ENCODE measurements at places on chromosomes 12 and 14.

DNA sequence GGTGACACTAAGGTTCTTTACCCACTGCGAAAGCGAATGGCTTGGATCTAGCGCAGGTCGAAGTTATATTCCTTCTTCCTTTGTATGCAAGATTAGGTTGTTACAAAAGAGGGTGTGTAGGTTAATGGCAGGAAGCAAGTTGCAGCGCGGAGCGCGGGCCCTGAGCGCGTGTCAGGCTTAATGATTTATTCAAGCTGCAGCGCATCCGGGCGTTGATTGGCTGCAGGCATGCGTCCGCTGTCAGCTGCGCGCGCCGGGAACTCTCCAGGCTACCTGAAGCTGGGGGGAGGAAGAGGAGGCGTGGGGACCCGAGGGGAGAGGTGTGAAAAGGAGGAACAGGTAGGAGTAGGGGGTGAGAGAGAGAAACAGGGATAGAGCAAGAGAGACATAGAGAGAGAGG lies 7.4 kb downstream of the ASCL1 start:
- no peak for DNase-seq

DNA sequence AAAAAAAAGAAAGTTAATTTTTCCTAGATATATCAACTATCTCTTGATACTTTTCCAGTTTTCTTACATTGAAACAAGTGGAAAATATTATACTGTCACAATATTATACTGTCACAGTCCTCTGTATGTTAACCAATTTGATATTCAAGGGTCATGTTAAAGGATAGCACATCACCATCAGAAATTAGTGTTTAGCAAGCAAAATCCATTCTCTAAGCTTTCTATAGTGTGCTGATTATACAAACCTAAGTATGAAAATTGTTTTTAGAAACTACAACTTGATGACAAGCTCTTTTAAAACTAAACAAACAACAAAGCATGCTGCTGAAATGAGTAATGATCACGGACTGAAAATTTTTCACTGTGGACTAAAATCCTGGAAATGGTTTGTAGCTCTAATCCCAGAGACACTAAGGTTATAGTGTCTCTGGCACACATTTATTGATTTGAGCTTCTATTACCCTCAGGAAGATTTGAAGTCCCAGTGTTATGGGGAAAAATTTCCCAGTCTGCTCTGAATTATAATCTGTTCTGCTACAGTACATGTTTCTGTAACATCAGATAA lies 9.7 kb downstream of the SPTSSA start:
- DNase-seq: no peak

- DNase-seq: no peak
Observed at GRCh38 chr12:5200278-5201087, 156.8 kb downstream of the KCNA5 start.

GRCh38 chr12:27331291-27331926 lies 1.2 kb upstream of the BMAL2 start:
- DNase-seq: no peak

DNA sequence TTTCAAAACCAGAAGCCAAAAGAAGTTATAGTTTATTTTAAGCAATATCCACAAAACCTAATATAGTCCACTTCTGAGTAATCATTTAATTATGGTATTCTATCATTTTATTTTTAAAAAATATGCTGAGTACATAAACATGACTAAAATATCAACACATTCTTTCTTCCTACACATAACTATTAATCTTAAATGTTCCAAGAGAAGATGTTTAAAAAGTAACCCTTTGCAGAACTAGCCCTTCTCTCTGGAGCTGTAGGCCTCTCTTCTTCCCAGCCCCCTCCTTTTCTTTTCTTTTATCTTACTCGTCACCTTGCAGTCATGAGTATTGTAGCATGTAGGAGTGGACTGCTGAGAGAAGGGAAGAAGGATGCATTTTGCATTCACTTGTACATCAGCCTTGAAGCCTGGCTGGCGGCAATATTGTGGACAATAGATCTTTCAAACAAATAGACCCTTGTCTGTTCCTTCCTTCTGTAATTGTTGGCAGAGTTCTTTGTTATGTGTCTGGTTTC lies 941.9 kb downstream of the NRXN3 start:
- DNase-seq: no peak

DNA sequence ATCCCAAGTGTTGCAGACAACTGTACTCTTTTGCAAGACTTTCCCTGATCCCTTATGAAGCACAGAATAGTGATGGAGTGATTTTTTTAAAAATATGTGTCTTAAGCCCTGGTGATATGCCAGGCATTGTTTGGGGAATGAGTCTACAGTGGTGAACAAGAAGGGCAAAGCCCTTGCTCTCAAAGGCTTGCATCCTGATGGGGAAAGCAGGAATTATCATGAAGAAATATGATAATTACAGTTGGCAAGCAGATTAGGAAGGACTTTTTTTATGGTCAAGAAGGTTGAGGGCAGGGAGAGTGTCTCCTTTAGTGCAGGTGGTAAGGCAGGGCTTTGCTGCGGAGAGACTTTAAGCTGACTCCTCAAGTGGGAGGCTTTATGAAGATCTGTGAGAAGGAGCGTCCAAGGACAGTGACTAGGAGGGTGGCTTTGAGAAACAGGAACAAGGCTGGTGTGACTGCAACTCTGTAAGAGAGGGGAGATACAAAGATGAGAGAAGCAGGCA lies 100.2 kb downstream of the SYNE2 start:
- DNase-seq: no peak

GRCh38 chr12:112121780-112122565 lies 3.4 kb upstream of the TRAFD1 start:
- no peak for DNase-seq

DNA sequence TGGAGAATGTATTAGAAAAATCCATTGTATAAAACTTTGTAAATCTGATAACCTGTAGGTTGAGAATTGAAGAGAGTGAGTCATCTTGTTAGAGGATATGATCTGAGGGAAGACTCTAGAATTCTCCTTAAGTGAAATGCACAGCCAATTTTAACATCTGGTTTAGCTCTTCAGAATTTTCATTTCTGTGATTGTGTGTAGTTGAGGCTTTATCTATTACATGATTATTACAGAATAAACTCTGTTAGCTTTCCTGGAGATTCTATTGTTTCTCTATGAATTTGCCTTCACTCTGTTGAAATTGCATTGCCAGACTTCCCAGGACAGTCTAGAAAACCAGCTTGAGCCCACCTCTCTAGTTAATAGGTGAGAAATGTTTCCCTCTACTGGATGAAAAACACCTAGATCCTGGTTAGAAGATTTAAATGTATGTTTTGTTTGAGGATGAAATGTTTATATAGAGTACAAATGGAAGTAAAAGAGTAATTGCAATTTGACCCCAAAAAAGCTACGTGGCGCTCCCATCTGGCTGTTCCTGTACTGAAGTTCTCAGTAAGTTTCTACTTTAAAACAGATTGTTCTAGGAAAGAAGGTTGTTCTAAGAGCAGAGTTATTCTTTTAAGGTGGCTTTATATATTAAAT lies 2.9 kb downstream of the NUDT4 start:
- no peak for DNase-seq

GRCh38 chr12:94263011-94263811 lies 114.8 kb downstream of the PLXNC1 start:
- DNase-seq: no peak

DNA sequence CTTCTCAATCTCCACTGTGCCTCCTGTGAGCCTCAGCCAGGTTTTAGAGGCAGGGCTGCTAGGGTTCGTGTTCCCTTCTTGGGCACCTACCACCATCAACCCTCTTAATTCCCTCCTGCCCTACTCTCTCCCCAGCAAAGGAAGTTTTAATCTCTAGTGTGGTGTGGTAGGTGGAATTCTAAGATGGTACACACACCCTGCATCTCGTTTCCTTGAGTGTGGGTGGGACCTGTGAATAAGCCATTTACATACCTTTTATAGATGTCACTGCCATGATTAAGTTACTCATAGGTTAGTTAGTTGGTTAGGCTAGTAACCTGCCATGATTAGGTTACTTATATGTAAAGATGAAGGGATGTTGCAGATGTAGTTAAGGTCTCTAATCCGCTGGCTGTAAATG lies 114.8 kb upstream of the VRK1 start:
- DNase-seq: no peak

- peak; percentile 61 for DNase-seq
Observed at GRCh38 chr14:37595809-37596621, 586 bp downstream of the TTC6 start.

- DNase-seq: no peak
Observed at GRCh38 chr14:33249233-33249820, 310.6 kb downstream of the NPAS3 start.

DNA sequence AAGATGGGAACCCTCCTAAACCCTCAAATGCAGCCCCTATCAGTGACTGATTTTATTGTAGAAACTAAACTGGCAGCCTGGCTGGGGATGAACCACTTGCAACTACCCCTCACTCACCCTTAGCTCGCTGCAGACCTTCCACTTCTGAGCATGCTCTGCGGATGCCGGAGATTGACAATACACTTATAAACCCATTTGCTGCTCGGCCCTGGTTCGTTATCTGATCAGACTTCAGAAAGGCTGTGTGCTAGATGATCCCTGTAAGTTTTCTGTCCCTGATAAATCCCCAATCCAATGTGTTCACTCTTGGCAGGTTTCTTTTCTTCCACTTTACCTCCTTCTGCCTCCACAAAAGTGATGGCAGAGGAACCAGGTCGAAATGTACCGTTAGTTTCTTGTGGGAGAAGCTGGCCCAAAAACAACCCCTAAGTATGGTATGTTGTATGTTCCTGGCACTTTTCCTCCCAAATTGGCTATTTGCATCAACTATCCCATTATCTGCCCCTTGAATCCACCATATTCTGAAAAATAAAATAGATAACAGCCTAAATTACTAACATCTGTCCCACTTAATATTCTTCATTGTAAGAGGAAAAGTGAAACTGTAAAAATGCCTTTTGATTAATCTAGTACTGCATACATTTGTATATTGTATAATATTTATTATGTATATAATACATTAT lies 18.8 kb downstream of the RPH3A start:
- DNase-seq: no peak

DNA sequence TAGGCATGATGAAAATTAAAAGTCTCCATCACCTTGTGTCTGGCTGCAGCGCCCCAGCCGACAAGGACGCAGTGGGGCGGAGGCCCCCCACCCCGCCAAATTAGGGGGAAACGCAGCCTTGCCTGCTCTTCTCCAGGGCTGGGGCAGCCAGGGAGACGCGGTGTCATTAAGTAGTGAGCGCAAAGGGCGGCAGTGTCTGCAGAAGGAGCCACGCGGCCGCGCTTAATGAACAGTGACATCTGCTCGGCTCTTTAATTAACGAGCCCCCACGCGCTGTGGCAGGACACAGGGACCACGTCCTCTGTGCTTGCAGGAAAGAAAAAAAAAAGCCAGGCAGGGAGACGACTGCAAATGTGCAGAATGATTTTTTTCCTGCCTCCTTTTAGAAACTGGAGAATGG lies 93.4 kb upstream of the NCOR2 start:
- peak; percentile 72 for DNase-seq

- no peak for DNase-seq
Observed at GRCh38 chr14:102675396-102675795, 82.9 kb downstream of the RCOR1 start.

- no peak for DNase-seq
Observed at GRCh38 chr12:109466821-109467220, 10.3 kb downstream of the KCTD10 start.

DNA sequence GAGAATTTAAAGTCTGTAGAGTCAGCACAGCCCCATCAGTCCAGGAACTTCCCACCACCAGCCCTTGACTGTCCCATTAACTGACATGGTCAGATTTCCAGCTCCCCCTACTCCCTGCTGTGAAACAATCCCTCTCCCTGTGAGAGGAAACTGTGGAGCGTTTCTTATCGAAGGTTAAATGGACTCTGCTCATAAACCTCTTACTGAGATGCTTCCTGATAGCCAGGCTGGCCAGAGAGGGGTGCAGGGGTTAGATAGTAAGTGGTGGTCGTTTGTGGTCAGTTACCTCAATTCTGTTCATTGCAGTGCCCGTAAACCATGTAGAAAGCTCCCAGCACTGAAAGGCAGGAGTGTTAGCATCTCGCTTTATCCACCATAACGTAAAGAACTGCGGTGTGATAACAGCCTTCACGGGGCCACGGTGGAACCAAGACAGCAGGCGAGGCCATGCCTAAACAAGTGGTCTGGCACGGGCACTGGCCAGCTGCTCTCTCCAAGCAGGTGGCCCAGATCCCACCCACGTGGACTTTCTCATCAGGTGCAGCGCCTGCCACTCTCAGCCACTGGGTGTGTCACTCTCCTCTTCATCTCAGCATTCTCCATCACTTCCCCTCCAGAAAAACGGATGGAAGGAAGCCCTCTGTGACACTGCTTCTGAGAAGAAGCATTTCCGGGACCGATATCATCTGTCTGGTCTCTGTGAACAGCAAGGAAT lies 102.2 kb downstream of the FBXL14 start:
- no peak for DNase-seq

- no peak for DNase-seq
Observed at GRCh38 chr14:96176811-96177211, 27.8 kb upstream of the BDKRB2 start.

- peak; percentile 62 for DNase-seq
Observed at GRCh38 chr14:105075379-105076295, 10.4 kb upstream of the GPR132 start.

DNA sequence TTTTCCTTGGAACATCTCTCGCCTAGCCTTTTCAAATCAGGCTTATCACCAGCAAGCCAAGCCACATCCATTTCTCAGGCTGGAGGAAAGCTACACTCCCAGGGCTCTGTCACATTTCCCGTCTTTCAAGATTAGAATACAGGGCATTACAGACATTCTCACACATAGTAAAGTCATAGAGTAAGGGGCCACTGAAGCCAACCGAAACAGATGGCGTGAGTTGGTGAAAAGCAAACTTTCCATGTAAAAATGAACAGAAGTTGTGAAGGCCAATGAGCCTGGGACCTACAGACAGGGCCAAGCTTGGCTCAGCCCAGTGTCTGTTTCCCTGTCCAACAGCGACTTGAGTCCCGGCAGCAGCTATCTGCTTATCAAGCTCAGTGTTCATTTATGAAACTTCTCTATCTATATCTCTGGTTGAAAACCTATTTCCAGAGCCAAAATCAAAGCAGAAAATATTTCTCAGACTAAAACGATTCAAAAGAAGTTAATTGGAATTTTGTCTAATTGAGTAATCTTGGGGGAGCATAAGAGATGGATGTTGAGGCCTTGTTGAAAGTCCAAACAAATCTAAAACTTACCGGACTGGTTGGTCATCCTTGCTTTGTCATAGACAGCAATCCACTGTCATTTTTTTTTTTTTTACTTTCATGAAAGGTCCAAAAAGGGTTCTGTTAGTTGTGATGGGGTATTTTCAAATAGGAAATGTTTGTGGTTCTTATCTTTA lies 105.6 kb downstream of the DAAM1 start:
- DNase-seq: no peak

DNA sequence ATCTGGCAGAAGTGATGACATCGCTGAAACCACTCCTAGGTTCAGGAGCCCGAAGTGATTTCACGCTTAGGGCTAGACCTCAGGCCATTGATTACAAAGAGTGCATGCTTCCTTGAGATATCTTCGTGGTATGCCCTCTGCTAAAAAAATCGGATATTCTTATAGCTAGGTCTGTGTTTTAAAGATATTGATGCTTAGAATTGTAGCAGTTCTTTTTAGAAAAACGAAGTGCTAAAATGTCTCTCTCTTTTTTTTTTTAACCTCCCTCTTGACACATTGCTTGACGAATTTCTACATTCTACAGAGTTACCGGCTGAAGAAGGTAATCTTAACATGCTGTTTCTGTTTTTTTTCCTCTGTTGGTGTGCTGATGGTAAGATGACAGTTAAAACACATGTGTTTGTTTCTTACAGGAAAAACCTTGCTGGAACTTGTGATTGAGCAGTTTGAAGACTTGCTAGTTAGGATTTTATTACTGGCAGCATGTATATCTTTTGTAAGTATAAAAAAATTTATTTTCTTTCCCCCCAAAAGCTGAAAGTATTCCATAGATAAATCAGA lies 1.3 kb downstream of the ATP2A2 start:
- DNase-seq: no peak
